ENCODE measurements at places on chromosomes 6 and 20.

- DNase-seq, result no peak
Measured at GRCh38 chr6:130307752-130308361, 58.0 kb upstream of the TMEM200A start.

DNA sequence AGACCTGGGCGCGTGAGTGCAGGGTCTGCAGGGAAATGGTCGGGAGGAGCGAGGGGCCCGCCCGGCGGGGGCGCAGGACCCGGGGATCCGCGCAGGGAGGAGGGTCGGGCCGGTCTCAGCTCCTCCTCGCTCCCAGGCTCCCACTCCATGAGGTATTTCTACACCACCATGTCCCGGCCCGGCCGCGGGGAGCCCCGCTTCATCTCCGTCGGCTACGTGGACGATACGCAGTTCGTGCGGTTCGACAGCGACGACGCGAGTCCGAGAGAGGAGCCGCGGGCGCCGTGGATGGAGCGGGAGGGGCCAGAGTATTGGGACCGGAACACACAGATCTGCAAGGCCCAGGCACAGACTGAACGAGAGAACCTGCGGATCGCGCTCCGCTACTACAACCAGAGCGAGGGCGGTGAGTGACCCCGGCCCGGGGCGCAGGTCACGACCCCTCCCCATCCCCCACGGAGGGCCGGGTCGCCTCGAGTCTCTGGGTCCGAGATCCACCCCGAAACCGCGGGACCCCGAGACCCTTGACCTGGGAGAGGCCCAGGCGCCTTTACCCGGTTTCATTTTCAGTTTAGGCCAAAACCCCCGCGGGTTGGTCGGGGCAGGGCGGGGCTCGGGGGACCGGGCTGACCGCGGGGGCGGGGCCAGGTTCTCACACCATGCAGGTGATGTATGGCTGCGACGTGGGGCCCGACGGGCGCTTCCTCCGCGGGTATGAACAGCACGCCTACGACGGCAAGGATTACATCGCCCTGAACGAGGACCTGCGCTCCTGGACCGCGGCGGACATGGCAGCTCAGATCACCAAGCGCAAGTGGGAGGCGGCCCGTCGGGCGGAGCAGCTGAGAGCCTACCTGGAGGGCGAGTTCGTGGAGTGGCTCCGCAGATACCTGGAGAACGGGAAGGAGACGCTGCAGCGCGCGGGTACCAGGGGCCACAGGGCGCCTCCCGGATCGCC, 54.2 kb upstream of the HLA-A start:
- no peak for DNase-seq

DNA sequence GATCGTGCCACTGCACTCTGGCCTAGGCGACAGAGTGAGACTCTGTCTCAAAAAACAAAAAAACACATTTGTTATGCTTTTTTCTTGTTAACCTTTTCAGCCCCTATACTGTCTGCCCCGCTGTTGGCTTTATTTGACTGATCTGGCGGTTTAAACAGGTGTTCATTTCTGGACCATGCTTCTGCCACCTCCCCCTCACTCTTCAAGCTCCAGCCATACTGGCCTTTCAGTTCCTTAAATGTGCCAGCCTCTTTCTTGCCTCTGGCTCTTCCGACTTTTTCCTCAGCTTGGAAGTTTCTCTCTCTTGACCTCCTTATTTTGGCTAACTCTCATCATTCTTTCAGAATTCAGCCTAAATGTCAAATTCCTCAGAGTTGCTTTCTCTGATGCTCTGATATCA, 35.2 kb upstream of the TXLNB start:
- DNase-seq, result no peak

GRCh38 chr20:8656335-8656734, 412.6 kb upstream of the PLCB4 start:
- no peak for DNase-seq

All from SHP77 treated with DMSO at 0.1 percent for 48 hours (cell line).